Peyer's patch (tissue), 4 donors: ENCODE measurements at places on chromosomes 12 and 14. TPM values are rescaled to one million over a fixed set of nuclear protein-coding genes. Genes with fewer than 3 reads are reported as not detected.

DNA sequence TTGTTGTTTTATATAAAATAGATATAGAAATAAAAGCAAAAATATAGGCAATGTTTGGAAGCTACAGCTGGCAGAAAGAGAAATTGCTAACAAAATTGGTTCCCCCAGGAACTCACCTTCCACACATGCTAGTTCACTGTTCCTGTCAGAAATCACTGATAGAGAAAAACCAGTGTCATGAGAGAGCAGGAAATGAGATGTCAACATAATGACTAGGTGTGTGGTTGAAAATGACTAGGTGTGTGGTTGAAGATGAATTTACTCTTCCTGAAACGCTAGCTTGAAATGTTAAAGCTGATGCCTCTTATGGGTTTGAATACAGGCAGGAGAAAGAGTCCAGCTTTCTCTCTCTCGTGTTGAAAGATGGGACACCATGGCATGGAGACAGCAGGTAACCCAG is 216.3 kb downstream of the C12orf42 start:
- DNase-seq = no peak
- H3K27ac ChIP-seq = no peak overlapping the region
- no peaks in the 10 kb centered on the region for H3K36me3 ChIP-seq
- no peak overlapping the region for H3K4me3 ChIP-seq
- H3K27me3 ChIP-seq = no peaks in the 10 kb centered on the region

GRCh38 chr12:66679461-66680084 is 697 bp upstream of the GRIP1 start:
- no peaks in the 10 kb centered on the region for H3K27me3 ChIP-seq
- no peak overlapping the region for H3K27ac ChIP-seq
- no peaks in the 10 kb centered on the region for H3K36me3 ChIP-seq
- no peaks in the 10 kb centered on the region for H3K4me1 ChIP-seq
- DNase-seq = no peak

NANOG gene
- total RNA-seq = not detected

NRDE2 gene
- 38.6 TPM for total RNA-seq

TAS2R13 gene
- 7.9 TPM for total RNA-seq
